ENCODE measurements at places on chromosomes 7 and 10. TPM values are rescaled to one million over a fixed set of nuclear protein-coding genes. Genes with fewer than 3 reads are reported as not detected.

- DNase-seq: no peak
Measured at GRCh38 chr7:151813445-151813844, 63.5 kb downstream of the PRKAG2 start.

DNA sequence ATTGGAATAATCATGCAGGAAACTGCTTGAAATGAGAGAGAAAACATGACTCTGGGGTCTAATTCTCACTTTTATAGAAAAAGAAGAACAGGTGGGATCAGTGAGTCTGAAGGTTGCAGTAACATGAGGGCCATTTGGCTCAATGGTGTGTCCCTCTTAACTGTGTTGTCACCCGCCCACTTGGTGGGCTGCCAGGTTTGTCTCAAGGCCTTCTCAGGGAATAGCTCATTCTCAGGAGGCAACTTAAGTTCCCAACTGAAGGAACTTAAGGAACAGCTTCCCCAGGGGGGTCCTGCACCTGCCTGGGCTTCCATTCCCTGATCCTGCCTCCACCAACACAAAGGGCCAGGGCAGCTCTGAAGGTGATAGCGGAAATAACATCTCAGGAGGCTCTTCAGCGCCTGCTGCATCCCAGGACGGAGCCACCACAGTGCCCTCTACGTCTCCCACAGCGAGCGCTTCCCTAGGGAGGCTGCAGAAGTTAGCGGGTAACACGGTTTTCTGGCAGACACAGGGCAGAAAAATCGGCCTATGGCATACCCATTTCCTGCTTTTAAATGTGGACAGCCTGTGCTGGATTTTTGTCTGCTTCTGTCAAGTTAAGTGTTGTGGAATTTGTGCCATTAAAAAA is 88.8 kb downstream of the ZRANB1 start:
- DNase-seq: no peak

GRCh38 chr10:69348816-69349541 is 67.7 kb downstream of the TACR2 start:
- DNase-seq: no peak

- DNase-seq: no peak
Measured at GRCh38 chr7:17212188-17212587, 86.3 kb upstream of the AHR start.

GRCh38 chr10:131201741-131202515 is 109.6 kb downstream of the TCERG1L start:
- DNase-seq: no peak

GRCh38 chr7:2921653-2922347 is 77.7 kb upstream of the GNA12 start:
- DNase-seq: no peak

DNA sequence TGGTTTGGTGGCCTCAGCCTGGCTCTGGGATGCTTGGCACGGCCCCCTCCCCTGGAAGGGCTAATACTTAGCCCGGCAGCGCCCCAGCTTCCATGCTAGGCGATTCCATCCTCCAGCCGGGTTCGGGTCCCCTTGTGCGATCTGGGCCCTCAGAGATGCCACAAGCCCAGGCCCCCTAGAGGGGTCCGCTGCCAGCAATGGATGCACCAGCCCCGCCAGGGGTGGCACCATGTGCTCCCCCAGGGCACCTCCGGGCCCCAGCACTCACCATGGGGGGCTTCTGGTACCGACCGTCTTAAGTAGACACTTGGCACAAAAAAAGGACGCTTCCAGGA is 125.7 kb upstream of the KCTD7 start:
- no peak for DNase-seq

DNA sequence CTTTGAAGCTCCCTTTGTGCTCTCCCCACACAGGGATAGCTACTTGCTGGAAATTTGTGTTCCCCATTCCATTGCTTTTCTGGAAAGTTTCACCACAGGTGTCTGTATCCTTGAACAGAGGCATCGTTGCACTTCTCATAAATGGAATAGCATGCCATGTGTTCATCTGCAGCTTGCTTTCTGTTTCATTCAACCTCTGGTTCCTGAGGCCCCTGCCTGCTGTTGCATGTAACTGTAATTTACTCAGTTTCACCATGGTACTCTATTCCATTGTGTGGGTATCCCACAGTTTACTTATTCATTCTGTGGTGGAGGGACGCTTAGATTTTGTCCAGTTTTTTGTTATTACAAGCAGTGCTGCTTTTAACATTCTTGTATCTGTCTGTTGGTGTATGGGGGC is 32.0 kb downstream of the EEPD1 start:
- DNase-seq: no peak

- DNase-seq: no peak
Measured at GRCh38 chr10:12465385-12466136, 116.2 kb downstream of the CAMK1D start.

DNA sequence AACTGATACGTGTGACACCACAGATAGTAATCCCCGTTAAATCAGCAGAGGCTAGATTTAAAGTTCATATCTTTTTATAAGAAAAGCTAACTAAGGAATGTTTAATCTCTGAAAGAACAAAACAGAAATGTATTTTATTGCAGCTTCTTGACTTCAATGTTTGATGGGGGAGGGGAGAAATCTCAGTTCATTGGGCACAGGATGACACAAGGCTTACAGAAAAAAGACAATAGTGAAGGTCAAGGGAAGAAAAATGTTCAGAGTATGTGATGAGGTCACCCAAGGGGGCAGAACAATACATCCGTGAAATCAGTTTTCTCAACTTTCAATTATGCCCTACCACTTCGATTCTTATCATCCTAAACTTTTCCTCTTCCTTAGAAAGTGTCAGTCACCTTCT is 102.9 kb downstream of the ELAPOR2 start:
- no peak for DNase-seq

- no peak for DNase-seq
Measured at GRCh38 chr7:4715410-4715776, 33.3 kb downstream of the FOXK1 start.

- DNase-seq: no peak
Measured at GRCh38 chr7:151349507-151349853, 7.9 kb downstream of the NUB1 start.

DNA sequence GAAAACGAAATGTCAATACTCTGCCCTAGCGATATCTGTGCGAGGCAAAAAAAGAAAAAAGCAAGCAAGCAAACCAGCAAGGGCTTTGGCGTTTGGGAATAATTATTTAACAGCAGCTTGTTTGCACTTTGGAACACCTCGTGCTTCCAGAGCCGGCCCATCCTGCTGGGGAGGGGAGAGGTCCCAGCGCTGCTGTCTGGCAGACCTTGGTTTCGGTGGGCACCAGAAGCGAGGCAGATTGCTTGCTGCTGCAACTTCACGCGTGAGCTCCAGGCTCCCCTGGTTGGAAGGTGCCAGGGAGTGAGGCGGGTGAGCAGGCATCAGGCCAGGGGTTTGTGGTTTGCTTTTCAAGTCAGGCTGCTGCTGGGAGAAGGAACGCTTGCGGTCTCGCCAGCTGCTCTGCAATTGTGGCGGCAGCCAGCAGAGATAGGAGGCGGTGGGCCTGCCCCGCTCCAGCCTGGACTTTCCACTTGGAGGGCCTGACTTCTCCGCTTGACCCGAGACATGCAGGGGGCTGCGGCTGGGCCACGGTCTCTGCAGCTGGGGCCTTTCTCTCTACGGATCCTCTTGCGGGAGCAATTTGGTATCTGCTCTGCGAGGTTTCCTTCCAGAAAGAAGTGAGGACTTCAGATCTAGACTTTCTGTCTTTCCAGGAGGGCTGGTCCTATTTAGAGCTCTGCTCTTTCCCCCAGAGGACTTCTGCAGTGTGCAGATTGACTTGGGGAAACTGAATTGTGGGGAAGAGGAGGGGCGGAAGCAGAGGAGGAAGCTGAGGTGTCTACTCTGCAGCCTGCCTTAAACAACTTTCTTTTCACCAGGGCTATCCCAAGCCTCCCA is 131.4 kb downstream of the PRPF18 start:
- peak; percentile 41 for DNase-seq

The OPN1SW gene
- not detected for total RNA-seq

The GDF10 gene
- 4.1 TPM for total RNA-seq

The PPP1R17 gene
- total RNA-seq: not detected

The TMEM196 gene
- not detected for total RNA-seq

The UNC5B gene
- 0.04 TPM for total RNA-seq

The EBLN1 gene
- not detected for total RNA-seq

The CHAT gene
- not detected for total RNA-seq

The PRPS1L1 gene
- not detected for total RNA-seq

The ANKRD2 gene
- not detected for total RNA-seq

The SDK1 gene
- total RNA-seq: 0.54 TPM

The CYP3A4 gene
- not detected for total RNA-seq

The KCP gene
- total RNA-seq: 0.10 TPM
